Spinal cord (tissue), 10 donors: ENCODE measurements at places on chromosomes 3 and 15.

DNA sequence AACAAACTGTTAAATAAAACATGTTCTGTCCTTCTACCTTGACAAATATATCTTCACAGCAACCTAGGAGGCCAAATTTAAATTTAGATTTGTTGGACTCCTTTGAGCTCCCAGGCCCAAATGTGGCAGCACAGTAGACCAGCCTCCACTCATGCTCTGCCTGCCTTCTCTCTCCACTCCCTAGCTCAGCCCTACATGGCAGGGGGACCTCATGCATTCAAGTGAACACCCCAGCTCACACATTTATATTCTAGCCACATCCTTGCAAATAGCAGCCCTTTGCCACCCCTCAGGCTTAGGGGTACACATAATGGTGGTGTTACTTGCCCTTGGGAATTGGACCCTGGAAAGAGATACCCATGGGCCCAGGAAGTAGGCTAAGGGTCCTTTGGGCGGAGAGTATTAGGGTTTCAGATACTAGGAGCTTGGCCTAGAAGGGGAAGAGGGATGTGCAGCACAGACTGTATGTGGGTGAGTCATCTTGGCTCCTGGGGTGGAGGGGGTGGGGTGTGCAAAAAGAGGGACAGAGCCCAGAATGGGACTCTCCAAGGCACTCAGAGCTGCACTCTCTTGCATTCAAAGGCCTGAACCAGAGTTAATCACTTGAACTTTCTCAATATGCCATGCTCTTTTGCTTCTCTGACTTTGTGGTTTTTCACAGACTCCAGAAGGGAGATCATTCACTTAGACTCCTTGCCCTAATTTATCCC, 268.4 kb upstream of the ROPN1 start:
- no peak overlapping the region for H3K27ac ChIP-seq
- no peaks in the 10 kb centered on the region for H3K27me3 ChIP-seq
- H3K4me1 ChIP-seq = peaks cover 15% of the 10 kb centered on the region
- DNase-seq = no peak
- H3K4me3 ChIP-seq = no peak overlapping the region

GRCh38 chr15:25721605-25721955, 141.5 kb downstream of the ATP10A start:
- peaks cover 29% of the 10 kb centered on the region for H3K4me1 ChIP-seq
- H3K27me3 ChIP-seq = no peaks in the 10 kb centered on the region
- no peaks in the 10 kb centered on the region for H3K36me3 ChIP-seq
- H3K4me3 ChIP-seq = no peak overlapping the region
- no peak overlapping the region for H3K27ac ChIP-seq

DNA sequence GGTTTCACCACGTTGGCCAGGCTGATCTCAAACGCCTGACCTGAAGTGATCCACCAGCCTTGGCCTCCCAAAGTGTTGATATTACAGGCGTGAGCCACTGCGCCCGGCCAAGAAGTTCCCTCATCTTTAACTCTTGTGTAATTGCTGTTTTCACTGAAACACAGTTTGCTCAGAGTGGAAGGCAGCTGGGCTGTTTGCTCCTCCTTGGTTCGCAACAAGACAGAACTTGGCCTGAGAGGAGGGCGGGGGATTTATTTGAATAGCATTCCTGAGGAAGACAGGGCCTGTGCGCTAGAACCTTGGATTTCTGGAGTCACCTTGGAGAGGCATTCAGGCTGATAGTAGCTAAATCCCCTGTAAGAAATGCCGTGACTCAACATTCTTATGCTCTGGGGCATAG, 226.7 kb upstream of the MCTP2 start:
- H3K27me3 ChIP-seq = no peaks in the 10 kb centered on the region
- H3K4me1 ChIP-seq = no peaks in the 10 kb centered on the region
- H3K27ac ChIP-seq = no peak overlapping the region
- no peak overlapping the region for H3K4me3 ChIP-seq
- DNase-seq = no peak

DNA sequence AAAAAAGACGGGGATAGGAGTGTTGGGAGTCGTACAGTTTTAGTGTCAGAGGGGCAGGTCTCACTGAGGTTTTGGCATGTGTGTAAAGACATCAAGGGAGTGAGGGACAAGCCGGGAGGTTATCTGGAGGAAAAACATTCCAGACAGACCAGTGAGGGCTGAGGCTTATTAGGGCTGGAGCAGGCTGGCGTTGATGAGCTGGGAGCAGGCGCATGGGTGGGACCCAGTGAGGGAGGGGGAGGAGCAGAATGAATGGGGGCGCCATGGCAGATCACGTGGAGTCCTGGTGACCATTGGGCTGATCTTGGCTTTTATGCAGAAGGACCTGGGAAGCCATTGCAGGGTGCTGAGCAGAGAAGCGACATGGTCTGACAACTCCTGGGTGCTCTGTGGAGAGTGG, 180.2 kb downstream of the SLCO3A1 start:
- peaks cover 9% of the 10 kb centered on the region for H3K4me1 ChIP-seq
- no peak overlapping the region for H3K4me3 ChIP-seq
- no peak overlapping the region for H3K27ac ChIP-seq
- no peaks in the 10 kb centered on the region for H3K27me3 ChIP-seq
- DNase-seq = no peak

DNA sequence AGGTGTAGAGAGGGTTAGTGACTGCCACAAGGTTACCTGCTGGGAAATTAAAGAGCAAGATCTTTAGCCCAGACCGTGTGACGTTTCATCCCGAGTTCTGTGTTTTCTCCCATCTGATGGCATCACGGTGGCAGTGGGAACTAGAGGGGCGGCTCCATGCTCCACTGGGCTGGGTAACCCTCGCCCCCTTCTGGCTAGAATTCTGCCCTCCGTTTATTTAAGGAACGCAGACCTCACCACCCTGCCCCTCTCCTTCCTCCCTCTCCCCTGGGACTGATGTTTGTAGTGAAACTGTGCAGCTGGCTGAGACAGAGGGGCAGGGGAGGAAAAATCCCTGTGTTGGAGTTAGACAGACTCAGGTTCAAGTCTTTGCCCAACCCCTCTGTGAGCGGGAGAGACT, 65.6 kb downstream of the ITGA11 start:
- H3K4me3 ChIP-seq = no peak overlapping the region
- H3K4me1 ChIP-seq = peaks cover 23% of the 10 kb centered on the region
- H3K27me3 ChIP-seq = peaks cover 2% of the 10 kb centered on the region
- no peaks in the 10 kb centered on the region for H3K36me3 ChIP-seq
- DNase-seq = no peak

DNA sequence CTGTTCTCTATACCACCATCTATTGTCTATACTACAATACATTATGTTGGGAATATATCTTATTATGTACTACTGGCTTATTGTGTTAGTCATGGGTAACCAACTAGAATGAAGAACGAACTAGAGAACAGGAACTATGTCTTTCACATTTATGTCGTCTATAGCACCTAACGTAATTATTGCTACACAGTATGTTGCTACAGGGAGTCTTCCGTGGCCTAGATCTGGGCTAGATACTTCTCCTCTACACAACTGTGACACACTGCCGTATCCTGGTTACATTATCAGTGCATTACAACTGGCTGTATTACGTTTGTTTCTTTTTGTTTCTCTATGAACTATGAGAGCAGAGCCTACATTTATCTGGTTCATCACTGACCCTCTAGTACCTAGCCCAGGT, 34.0 kb downstream of the SCG5 start:
- no peak overlapping the region for H3K4me3 ChIP-seq
- no peak for DNase-seq
- H3K4me1 ChIP-seq = peaks cover 11% of the 10 kb centered on the region
- H3K27me3 ChIP-seq = no peaks in the 10 kb centered on the region
- H3K36me3 ChIP-seq = peaks cover 9% of the 10 kb centered on the region
